ENCODE measurements at places on chromosomes 5 and 9.

DNA sequence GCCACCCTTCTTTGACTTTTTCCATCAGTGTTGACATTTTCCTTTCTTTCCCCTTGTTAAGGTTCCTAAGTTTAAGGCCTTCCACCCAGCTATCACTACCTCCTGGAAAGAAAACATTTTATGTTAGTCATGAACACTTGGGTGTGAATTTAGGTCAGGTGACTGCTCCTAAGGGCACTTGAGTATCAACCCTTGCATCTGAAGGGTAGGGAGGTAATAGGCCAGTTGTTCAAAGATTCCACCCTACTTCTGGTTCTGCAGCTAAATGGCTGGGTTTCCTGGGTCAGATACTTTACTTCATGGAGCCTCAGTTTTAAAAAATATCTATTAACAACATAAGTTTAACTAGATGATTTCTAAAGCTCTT is 49.1 kb upstream of the OSMR start:
- DNase-seq: no peak

GRCh38 chr9:89815903-89816573 is 211.2 kb downstream of the GADD45G start:
- DNase-seq: no peak

DNA sequence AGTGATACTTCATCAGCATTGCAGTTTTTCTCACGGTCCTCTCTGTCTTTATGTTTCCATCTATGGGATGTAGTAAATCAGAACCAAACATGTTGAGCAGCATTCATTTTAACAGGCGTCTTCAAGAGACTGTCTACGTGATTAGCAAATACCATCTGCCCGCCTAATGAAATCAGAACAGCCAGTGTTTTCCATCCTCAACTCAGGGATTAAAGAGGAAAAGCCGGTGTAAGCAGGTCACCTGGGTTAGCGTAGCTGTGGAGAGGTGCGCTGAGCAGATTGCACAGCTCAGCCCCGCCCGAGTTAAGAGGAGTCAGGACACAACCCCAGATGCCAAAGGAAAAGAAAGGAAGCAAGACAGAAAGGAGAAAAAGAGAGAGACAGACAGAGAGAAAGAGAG is 54.3 kb upstream of the ANKRD33B start:
- no peak for DNase-seq

GRCh38 chr5:40572937-40573336 is 106.8 kb upstream of the PTGER4 start:
- DNase-seq: no peak

- no peak for DNase-seq
Measured at GRCh38 chr5:66710557-66711088, 114.4 kb downstream of the MAST4 start.

DNA sequence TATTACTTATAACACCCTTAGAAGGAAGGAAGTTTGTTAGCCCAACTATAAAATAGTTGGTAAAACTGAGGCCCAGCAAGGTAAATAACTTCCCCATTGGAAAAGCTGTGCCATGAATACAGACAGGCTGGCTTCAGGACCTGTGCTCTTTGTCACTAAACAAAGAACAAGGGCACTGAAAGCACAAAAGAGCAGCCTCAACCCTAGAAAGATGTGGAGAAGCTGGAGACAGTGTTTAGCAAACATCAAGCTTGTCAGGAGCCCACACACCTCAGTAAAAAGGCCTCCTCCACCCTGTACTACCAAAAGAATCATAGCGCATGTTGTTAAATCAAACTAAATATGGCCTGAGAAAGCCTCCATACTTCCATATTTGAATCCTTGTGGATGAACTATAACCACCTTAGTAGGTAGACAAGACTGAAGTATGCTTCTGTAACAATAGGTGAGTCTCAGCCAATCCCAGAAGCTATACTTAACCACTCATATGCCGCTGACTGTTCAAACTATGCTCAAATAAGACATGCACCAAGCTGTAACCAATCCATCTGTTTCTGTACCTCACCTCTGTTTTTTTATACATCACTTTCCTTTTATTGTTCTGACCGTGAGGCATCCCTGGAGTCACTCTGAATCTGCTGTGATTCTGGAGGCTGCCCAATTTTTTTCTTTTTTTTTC is 18.4 kb upstream of the SCGB3A2 start:
- no peak for DNase-seq

GRCh38 chr5:10543585-10544040 is 20.3 kb upstream of the ANKRD33B start:
- no peak for DNase-seq

DNA sequence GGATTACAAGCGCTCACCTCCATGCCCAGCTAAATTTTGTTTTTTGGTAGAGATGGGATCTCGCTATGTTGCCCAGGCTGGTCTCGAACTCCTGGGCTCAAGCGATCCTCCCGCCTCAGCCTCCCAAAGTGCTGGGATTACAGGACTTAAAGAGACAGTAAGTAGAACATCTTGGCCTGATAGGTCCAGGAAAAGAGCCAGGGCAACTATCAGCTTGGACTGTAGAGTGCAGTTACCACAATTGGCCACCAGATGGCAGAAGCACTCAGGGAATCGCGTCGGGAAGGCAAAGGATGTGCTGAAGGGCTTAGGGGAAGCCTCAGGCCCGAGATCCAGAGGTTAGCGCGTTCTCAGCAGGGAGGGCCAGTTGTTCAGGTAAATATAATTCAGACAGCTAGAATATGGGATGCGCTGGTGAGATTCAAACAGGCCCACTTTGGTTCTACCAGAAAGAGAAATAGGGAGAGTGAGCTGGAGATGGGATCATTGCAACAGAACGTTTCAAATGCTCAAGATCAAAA is 21.5 kb downstream of the C9orf57 start:
- DNase-seq: peak; percentile 46

DNA sequence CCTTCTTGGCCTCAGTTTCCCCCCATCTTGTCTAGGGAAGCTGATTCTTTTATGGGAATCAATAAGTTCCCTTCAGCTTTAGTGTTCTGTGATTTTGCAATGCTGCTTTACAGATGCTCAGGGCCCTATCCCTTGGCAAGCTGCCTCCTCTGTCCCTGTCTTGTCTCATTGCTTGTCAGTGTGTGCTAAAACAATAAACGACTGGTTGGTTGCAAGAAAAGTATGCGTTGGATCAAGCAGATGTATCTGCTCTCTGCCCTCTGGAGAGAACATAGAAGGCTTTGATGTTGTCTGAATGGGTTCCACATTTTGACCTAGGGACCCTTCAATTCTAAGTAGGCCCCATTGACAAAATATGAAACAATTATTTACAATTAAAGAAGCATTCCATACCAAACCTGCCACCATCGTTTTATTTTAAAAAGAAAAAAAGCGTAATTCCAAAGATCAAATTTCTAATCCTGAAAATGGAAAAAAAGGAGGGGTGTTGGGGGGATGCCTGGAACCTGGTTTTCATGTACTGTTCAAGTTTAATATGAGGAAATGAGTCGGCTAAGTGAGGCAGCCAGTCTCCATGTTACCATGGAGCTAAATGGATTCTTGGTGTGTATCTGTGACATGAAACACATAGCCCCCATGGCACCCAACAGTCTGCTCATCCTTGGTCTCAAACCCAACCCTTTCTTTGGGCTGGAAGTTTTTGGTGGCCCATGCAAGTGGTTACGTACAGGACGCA is 31.2 kb upstream of the TARS1 start:
- DNase-seq: no peak

DNA sequence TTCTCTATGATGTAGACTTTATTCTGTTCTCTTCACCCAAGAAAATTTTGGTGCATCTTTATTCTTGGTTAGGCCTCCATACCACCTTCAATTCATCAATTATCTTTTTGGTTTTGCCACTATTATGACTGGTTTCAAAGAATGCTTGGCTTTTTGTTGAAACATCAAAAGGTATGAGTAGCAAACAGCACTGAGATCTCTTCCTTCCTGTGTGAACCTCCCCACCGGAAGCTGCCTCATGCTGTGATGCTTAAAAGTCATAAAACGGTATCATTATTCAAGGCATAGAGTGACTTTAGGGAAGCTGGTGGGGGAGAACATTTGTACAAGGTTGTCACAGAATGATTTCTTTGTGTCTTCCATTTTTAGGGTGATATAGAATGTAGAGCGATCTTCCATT is 70.6 kb downstream of the IQGAP2 start:
- DNase-seq: peak; percentile 49
